ENCODE measurements at places on chromosomes 1 and 21.

DNA sequence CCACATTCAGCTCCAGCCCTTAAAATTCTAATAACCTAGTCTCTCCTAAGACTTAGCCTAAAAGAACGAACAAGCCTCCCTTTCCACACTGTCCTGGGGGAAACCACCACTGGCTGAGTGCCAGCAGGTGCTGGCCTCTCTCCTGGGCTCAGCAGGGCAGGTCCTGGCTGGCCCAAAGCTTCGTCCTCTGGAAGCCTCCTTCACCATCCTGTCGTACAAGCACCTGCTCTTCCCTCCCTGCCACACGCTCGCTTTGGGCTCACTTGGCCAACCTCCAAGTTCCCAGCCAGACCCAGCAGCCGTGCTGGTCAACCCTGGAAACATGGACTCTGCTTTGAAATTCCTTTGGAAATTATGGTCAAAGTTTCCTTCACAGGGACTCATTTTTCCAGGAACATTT is 58.2 kb upstream of the SLC25A33 start:
- DNase-seq: no peak

GRCh38 chr1:230067419-230067870 is 407 bp downstream of the GALNT2 start:
- DNase-seq: no peak

GRCh38 chr1:19869929-19870328 is 12.3 kb upstream of the OTUD3 start:
- DNase-seq: no peak

DNA sequence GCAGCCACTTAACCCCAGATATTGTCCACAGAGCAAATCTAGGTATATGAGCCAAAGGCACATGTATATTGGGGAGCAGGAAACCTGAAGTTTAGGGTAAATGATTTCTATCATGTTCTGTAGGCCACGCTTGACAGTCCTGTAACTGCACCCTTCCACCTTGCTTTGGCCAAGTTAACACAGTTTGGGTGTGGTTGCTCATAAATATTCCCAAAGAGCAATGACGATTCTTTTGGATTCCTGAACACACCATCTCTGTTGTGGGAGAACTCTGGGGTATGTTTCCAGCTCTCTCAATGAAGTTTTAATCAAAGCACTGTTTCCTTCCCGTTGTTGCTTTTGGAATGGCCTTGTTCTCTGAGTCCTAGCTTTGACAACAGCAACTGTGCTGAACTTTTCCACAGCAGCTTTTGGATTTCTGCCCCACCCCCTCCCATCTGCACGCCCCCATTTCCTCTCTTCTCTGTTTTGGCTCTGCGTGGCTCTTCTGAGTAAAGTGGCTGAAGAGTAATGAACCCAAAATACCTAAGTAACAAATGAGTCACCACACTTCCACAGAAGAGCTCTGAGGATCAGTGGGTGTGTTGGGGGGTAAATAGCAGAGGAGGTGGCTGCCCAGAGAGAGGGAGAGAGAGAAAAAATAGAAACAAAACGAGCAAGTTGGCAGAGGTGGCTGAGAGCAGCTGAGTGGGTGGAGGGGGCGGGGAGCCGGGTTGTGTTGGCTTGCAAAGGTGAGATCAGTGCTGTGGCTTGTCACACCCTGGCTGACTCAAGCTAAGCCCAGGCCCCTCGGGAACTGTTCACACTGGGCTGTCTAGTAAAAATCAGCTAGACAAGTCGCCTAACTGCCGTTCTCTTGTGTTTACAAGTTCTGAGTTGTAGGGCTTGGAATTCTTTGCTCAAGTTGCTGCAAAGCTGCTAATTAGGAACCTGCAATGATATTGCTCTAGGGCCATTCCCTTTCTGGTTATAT is 26.9 kb upstream of the RAP1A start:
- peak; percentile 45 for DNase-seq

DNA sequence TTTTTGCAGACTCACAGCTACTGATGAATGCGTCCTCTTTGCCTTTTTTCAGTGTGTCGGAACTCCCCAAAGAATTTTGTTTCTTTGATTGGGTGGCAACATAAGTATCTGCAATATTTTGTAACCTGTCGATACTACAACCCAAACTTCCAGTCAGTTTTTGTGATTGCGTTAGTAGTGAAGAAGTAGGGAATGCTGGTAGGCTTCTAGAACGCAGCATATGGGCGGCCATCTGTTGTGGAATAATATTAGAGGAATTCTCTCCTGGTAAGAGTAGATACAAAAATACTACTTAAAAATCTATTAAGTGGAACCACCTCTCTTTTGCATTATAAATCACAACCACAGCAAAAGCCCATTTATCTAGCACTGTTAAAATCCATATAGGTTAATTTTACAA is 107.4 kb downstream of the LYST start:
- no peak for DNase-seq

GRCh38 chr1:62841587-62842169 is 57.7 kb downstream of the ATG4C start:
- no peak for DNase-seq

GRCh38 chr1:51794868-51795267 is 83.7 kb downstream of the NRDC start:
- no peak for DNase-seq

DNA sequence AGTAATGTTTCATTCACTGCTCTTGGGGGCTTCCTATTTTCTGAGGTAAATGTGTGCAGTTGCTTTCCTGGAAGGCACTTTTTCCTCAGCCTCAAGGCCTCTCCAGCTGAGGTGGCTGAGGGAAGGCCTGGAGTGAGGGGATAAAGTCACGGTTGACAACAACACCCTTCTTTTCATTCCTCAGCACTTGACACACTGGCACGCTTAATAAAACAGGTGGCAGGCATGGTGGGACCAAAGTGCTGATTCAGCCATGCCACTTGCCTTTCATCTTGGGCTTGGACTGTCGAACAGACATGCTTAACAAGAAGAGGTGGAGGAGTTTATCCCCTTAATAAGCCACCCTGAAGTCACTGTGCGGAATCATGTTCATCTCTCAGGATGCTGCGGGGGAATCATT is 23.6 kb upstream of the GRHL3 start:
- DNase-seq: no peak
